ENCODE measurements at places on chromosomes 3 and 15.

GRCh38 chr3:11300970-11301369, 28.8 kb downstream of the ATG7 start:
- DNase-seq, result no peak

GRCh38 chr3:121661376-121661775, 673 bp upstream of the HCLS1 start:
- no peak for DNase-seq

- DNase-seq, result no peak
Observed at GRCh38 chr3:46087871-46088270, 60.6 kb upstream of the XCR1 start.

DNA sequence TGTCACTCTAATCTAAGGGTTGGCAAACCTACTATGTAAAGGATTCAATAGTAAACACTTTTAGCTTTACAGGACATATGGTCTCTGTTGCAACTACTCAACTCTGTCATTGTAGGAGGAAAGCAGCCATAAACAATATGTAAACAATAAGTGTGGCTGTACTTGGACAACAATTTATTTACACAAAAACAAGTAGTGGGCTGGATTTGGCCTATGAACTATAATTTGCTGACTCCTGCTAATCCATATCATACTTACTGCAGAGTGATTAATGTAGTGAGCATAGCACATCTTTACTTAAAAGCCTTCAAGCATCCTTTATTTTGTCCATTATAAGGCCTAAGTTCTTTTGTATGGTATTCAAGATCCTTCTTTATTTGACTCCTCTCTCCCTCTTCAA, 441.9 kb downstream of the ZIC1 start:
- no peak for DNase-seq

- no peak for DNase-seq
Observed at GRCh38 chr3:27939521-27939920, 217.4 kb upstream of the EOMES start.

GRCh38 chr3:32613183-32613582, 42.5 kb upstream of the DYNC1LI1 start:
- no peak for DNase-seq

DNA sequence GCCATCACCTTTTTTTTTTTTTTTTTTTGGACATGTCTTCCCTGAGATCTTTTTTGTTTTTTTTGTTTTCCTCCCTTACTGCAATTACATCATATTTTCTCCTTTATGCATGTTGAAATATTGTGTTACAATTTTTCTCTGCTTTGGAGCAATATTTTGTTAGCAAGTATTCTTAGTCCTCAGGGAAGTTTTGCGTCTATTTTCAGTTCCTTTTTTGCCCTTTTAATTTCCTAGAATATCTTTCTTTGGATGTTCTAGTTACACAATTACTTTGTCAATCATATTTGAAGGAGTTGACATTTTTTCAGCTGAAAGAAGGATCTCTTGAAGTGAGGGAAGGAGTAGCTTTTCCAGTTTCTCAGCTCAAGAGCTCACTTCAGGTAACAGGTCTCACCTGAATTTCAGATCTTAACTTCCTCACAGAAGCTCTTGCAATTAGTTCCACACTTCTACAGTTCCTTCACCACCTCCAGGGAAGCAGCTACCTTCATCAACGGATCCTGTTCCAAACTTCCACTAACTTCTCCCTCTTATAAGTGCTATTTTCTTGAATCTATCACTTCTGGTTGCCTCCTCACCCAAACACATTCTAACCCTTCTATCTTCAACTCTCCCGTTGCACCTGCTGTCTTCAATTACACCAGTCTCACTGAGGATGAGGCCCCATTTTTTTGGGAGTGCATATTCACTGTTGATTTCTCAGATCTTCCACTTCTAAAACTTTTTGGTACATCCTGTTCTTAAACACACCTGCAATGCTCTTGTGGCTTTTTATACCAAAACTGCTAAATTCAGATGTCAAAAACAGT, 57.8 kb upstream of the CPOX start:
- no peak for DNase-seq

- DNase-seq, result no peak
Observed at GRCh38 chr15:49196856-49197255, 26.8 kb downstream of the GALK2 start.

GRCh38 chr3:37554364-37554763, 307.3 kb upstream of the CTDSPL start:
- no peak for DNase-seq

GRCh38 chr3:149646181-149646766, 11.6 kb downstream of the WWTR1 start:
- DNase-seq, result no peak

GRCh38 chr15:66067687-66068086, 185.9 kb downstream of the MEGF11 start:
- DNase-seq, result no peak

GRCh38 chr15:47186075-47186474, 531.2 kb upstream of the SEMA6D start:
- no peak for DNase-seq

GRCh38 chr3:38829404-38829803, 13.4 kb upstream of the SCN10A start:
- no peak for DNase-seq

DNA sequence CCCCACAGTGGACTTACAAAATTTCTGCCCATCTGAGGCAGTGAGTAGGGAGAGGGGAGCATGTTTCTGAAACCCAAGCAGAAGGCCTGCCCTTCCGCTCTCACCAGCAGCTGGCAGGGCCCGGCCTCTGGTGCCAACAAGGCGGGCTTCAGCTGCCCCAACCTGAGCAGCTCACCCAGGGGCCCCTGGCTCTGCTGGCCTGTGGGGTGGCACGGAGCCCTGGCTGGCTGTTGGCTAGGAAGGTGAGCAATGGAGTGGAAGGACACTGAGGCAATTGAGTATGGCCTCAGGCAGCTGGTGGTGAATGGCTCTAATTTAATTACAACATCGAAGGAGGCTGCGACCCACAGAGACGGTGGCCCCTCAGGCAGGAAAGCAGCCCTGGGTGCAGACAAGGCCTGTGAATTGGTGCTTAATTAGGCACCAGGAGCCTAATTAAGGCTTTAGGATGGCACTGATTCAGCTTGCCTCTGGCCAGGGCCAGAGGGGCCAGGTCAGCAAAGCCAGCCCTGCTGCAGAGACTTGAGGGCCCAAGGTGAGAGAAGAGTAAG, 60.9 kb downstream of the ST8SIA2 start:
- DNase-seq, result no peak

GRCh38 chr3:99751649-99752048, 66.0 kb upstream of the CMSS1 start:
- DNase-seq, result no peak

- no peak for DNase-seq
Observed at GRCh38 chr3:5195605-5196004, 8.1 kb downstream of the EDEM1 start.

- no peak for DNase-seq
Observed at GRCh38 chr15:44603126-44603525, 60.3 kb downstream of the SPG11 start.

DNA sequence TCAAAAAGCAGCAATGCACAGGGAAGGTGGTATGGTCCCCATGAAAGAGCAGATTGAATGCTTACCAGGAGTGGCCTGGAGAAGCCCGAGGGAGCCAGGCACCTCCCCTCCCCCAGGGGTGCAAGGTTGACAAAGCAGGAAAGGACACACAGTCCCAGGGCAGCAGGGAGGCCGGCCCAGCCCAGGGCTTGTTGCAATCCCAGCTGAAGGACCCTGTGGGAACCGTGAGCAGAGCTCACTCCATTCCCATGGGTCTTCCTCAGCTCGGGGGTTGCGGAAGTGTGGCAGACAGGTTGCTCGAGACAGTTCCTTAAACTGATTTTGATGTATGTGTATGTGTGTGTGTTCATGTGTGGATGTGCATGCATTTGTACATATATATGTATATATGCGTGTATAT, 15.8 kb downstream of the UROC1 start:
- DNase-seq, result no peak

DNA sequence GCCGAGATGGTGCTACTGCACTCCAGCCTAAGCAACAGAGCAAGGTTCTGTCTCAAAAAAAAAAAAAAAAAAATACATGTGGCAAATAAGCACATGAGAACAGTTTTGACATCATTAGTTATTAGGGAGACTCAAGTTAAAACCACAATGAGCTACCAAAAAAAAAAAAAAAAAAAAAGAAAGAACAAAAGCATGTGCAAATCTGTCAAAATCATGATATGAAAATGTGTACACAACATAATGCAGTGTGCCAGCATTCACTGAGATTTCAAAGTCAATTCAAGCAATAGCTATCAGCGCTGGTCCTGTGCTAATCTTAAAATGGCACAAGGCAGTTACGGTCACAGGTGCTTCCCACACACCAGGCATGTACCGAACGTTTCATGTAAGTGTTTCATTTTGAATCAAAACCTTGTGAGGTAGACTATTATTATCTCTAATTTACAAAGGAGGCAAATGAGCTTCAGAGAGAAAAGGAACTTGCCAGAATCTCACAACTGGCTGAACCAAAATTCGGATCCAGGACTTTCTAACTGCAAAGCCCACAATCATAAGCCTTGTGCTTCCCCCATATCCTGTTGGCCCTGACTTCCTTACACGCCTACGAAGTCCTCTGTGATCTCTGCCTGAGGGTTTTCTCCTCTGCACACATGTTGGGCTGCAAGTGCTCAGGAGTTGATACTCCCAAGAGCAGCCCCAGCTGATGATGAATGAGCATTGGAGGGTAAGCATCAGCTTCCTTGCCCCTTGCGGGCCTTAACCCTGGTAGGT, 200.1 kb upstream of the PROK2 start:
- DNase-seq, result no peak

GRCh38 chr3:48387634-48388033, 15.6 kb downstream of the FBXW12 start:
- DNase-seq, result no peak

DNA sequence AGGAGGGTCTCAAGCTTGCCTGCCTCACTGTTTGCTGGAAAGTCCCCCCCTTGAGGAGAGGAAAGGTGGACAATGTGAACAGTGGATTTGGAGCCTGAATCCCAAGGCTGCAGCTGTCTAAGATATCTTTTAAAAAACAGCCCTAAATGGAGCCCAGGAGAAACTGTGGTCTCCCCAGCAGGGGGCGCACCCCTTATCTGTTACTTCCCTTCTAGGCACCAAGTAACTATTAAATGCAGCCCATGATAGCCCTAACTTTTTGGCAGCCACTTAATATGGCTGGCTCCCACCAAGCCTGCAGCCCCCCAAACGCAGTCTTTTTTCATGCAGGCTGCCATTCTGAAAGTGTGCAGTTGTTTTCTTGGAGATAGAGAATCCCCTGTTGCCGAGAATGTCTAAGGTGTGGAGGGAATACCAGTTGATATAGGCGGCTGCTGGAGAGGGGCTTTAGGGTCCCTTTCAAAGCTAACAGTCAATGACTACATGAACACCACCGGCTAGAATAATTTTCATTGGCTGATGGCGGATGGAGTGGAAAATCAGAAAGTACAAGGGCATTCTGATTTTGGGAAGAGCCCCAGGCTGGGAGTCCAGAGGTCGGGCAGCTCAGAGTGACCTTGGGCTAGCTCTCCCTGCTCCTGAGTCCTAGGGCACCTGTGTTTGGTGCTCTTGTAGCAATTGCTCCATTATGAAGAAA, 1.3 kb downstream of the RHCG start:
- DNase-seq, result no peak

GRCh38 chr3:160948273-160948672, 156.9 kb downstream of the B3GALNT1 start:
- DNase-seq, result no peak

DNA sequence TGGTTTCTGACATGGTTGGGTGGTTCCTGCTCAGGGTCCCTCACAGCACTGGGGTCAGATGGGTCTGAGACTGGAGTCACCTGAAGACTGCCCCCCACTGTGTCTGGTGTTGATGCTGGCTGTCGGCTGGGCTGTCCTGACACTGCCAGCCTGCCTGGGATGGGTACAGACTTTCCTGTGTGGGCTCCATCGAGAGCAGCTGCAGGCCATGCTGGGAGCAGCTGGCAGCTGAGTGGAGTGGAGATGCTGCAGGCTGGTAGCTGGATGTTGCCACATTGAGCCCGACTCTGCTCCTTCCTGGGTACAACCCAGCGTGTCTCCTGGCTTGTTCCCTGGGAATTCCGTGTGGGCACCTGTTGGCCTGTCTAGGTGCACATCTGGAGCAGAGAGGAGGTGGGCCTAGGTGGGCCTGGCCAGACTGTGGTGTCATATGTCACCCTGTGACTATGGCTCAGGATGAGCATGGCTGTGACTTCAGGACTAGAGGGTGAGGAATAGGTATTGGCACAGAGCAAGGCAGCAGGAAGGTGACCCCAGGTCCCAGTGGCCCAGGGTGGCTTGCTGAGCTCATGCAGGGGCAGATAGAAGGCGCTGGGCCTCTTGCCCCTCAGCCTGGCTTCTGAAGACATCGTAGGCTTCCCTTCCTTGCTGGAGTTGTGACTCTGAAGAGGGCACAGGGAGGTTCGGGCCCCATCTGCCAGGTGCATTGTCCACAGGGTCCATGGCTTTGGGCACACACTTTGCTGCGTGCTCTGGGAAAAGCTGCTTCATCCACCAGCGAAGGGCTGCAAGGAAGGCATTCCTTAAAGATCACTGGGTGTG, 40.0 kb upstream of the PRR23E start:
- no peak for DNase-seq

DNA sequence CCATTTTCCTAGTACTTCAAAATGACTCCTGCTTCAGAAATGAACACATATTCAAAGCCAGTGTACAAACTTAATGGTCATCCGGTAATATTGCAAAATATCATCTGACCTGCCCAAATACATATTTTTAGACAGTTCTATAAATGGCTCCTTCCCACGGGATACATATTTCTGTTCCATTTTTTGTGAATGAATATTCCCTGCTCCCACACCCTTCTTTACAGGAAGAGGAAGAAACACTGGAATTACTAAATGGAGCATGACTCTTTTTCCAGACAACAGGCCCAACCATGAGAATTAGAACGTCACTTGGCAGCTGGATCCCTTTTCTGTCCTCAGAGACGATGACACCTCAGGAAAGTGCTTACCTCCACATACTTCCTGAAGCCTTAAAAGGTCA, 38.0 kb upstream of the CBLB start:
- no peak for DNase-seq

DNA sequence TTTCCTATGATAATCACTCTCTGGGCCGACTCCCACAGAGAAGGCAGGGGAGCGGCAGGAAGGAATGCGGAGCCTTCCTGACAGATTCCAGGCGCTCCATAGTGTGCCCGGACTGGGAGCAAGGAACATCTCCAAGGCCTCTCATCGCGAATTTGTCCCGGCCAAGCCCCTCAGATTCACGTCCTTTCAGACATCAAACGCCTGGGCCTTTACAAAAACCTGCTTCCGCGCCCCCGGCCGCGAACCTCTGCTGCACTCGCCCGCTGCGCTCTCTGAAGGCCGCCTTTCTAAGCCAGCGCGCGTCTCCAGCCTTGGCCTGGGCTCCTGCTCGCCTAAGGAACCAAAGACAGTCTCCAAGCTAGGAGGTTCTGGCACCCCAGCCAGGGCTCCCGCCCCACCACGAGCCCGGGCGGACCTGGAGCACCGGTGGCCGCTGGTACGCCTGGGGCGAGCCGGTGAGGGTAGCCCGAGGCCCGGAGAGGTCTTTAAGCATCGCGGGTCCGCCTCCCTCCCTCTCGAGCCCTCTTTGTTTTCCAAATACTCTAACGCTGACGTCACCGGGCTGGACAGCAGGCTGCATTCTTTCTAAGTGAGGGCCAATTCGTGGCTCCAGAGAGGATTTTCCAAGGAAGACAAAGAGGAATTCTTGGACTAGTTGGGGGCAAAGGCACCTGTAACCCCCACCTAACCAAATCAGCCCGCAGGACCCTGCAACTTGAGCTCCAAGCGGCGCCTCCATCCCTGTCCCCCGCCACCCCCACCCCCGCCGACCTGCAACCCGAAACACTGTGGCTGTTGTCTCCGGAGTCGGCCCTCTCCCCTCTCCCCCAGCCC, 759 bp downstream of the AMOTL2 start:
- no peak for DNase-seq

- DNase-seq, result no peak
Observed at GRCh38 chr3:104673981-104674380, 692.7 kb upstream of the ALCAM start.
